Stimulated activated CD4-positive, alpha-beta T cell treated with anti-CD3 and anti-CD28 coated beads, Interleukin-1b, Interleukin-23, amount 100 ng/mL, for 1 hour (primary cell): ENCODE measurements at places on chromosomes 13 and 19.

DNA sequence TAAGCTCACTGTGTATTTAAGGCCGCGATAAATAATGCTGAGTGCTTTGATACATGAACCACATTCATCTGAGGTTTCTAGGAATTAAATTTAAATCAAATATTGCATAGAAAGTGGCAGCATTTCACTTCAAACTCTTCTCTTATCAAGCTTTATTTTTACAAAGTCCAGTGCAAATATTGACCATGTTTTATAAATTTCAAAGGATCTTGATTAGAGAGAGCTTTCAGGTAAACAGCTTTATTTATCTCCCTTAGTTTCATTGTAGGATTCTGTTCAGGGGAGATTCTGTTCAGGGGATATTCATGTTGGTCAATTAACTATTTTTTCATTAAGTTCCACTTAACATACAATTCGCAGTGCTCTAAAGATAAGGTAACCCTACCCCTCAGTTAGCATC is 249.7 kb upstream of the IRS2 start:
- no peak for DNase-seq

GRCh38 chr13:98959786-98960605 is 17.9 kb downstream of the DOCK9 start:
- no peak for DNase-seq

DNA sequence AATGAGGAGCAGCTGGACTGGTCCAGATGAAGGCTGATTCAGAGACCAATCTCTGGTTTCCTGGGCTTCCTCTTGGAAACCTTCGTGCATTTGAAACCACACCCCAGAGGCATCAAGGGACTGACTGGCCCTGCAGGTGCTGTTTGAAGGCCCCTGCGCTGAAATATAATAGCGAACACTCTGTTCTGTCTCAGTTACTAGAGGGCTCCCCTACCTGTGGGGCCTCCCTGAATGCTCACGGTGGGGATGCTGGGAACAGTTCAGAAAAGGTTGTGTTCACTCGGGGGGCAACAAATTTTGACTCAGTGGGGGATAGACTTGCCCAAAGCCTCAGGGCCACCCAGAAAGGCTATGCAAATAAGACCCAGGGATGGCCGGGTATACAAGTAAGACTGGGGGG is 6.4 kb downstream of the CCDC8 start:
- DNase-seq = no peak

- DNase-seq = no peak
Observed at GRCh38 chr13:73411067-73411809, 352.4 kb downstream of the KLF5 start.

DNA sequence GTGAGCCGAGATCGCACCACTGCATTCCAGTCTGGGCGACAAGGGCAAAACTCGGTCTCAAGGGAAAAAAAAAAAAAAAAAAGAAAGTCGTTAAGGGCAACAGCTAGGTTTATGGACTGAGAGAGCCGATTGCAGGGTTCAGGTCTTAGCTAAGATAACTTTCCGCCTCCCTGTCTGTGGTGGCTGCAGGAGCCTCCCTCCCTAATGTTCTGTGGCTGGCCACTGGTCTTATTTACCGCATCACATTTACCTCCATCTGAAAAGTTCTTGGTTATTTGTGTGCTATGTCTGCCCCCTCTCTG is 722 bp upstream of the CRTC1 start:
- no peak for DNase-seq

DNA sequence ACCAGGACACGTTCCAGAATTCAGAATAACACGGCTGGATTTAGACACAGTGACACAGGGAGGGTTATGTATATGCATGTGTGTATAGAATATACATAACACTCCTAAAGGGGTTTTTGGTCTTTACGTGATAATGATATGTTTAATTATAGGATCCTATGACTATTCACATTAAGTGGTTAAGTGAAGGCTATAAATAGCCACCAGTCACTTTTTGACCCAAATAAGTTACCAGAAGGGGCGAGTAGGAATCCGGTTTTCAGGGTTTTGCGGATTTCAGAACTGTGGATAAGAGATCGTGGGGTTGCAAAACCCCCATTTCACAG is 6.9 kb downstream of the ANGPTL6 start:
- DNase-seq = no peak

DNA sequence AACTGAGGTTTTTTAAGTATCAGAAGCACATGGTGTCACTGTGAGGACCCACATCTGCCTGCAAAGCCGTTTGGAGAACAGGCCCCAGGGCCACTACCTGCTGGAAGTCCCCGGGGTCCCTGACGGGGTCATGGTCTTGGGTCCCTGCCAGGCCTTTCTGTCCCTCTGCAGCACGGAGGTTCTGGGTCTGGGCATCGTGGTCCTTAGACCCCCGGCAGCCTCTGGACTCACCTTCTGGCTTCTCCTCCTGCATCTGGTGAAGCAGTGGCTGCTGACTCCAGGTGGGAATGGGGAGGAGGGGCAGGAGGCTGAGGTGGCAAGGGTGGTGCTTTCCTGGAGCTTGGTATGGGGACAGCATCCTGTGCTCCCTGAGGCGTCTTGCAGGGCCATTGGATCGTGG is 198.6 kb downstream of the TEX29 start:
- no peak for DNase-seq
